ENCODE measurements at places on chromosomes 1 and 21. TPM values are rescaled to one million over a fixed set of nuclear protein-coding genes. Genes with fewer than 3 reads are reported as not detected.
A peak's percentile ranks its signal among the peaks of the same experiment; 100 is the strongest.

- DNase-seq: no peak
Measured at GRCh38 chr1:29259802-29260441, 23.6 kb downstream of the PTPRU start.

DNA sequence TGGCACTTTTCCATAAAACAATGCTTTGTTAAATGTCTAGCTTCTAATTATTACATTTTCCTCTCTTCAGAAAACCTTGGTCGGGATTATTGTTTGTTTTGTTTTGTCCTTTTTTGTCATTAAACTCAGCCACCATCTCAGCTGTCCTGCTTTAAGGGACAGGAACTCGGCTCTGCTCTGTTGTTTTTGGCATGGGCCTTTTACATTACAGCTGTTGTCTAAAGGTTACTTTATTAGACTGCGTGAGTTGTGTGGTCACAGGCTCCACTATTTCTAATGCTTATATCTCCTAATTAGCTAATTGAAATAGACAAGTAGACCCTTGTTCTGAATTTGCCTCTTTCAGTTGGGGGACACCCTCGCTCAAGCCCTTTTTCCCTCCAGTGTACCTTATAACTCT lies 1.6 kb downstream of the PALMD start:
- no peak for DNase-seq

- peak; percentile 57 for DNase-seq
Measured at GRCh38 chr1:160996178-160996577, 24.8 kb downstream of the F11R start.

DNA sequence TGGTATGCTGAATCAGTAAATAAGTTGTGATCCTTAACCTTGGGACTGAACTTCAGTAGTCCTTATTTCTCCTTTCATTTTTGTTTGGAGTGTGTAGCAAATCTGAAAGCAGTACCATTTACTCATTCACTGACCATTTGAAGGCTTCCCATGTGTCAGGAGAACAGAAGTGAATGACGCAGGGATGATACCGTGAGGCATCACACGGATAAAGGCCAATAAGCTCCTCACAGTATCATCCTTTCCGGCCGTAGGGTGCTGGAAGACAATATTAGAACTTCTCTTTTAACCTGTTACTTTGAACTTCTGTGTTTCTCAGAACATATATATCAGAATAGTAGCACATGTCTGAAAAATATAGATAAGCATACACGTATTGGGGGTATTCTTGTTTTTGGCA lies 21.3 kb downstream of the BACH1 start:
- DNase-seq: no peak

RFX5 gene
- total RNA-seq: 33.9 TPM

LAMB3 gene
- 11.6 TPM for total RNA-seq

INKA2 gene
- 3.5 TPM for total RNA-seq

All from HFFc6 (cell line).